Stimulated activated CD4-positive, alpha-beta T cell treated with anti-CD3 and anti-CD28 coated beads, TNF-alpha, amount 100 ng/mL, for 1 hour (primary cell): ENCODE measurements at places on chromosomes 4 and X.

DNA sequence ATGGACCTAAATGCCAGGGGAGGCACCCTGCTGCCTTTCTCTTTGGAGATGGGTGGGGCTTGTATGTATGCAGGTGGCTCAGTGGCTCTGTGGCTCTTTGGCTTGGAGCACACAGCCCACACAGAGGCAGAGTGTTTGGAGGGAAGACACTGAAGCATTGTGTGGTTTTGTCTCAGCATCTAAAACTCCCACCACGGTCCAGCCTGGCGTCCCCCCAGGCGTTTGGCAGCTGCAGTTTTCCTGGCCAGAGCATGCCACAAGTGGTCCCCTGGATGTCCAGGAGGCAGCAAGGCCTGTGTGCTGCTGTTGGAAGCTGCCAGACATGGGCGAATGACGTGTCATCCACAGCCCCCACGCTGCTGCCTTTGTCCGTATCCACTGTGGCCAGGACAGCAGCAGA is 32.2 kb upstream of the PSAPL1 start:
- DNase-seq, result no peak

DNA sequence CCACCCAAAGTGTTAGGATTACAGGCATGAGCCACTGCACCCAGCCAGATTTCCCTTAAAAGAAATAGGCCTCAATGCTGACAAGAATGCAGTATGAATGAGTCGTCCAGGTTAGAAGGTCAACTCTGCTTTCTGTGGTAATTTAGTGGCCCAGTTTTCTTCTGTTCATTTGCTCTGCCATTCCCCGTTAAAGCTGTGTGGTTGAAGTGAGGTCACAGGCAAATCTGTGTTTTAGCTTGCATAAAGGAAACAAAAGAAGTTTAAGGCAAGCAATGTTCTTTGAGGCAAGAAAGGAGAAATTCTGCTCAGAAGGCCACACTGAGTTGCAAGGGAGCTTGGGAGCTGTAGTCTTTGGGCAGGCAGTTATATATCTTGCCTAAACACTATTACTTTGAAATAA is 176.8 kb downstream of the LARP7 start:
- DNase-seq, result no peak

DNA sequence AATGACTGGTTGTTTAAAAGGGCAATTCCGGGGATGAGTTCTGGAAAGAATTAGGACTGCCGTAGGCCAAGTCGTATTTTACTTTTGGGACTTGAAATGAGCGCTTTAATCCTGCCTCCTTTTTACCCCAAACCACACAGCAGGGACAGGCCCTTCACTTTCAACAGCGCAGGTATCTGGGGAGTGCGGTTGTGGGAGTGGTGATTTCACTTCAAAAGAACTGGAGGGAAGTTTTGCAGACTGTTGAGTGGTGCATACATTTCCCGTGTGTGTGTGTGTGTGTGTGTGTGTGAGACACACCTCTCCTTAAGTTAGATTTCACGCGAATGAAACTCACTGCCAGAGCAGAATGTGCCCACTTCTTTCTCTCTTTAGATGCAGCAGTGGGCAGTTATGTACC is 2.8 kb downstream of the NHS start:
- DNase-seq, result no peak

DNA sequence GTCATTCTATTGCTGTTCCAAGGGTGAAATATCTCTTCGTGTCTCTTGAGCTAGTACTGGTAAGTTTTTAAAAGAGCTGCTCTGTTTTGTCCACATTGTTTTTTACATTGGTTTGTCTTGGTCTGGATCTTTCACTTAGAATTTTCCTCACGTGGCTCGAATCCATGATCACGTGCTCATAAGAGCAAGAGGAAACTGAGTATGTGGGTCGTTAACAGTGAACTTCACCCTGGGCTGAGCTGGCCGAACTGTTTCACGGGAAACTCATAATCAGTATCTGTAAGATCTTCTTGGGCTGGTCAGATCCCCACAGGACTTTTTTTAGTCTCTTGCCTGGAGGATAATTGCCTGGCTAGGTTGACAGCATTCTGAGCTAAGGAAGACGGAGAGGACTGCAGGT is 77.8 kb upstream of the HELT start:
- no peak for DNase-seq

DNA sequence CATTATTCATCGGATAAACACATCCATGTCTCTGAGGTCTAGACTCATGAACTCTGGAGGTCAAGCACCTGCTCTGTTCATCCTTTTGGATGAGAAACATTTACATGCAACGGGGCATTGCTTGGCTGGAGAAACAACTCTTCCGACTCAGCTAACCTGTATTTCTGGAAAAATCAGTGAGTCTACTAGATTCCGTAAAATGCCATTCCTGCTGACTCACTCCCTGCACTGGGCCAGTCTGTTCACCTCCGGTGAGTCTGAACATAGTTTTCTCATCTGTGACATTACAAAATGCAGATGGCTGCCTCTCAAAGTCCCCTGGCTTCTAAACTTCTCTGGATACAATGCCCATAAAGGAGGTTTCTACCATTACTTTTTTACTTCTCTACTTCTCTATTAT is 185.7 kb upstream of the HS3ST1 start:
- no peak for DNase-seq

- DNase-seq, result no peak
Observed at GRCh38 chr4:20065952-20066351, 185.8 kb upstream of the SLIT2 start.

DNA sequence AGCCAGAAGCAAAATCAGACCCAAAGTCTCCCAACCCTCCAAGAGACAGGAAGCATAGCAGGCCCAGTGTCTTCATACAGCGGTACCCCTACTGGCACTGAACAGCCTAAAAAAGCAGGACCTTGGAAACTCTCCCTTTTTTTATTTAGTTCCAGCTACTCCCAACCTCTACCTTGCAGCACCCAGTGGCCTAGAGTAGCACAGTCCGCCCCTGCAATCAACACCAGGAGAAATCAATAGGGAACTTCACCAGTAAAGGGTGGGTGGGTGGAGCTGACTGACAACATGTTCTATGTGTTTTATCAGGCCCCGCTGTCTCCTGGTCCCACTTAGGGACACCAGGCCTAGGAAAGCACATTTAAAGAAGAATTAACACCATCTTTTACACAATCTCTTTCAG is 378.5 kb upstream of the CT83 start:
- DNase-seq, result no peak

GRCh38 chr4:54695337-54695736 is 37.6 kb downstream of the KIT start:
- no peak for DNase-seq

DNA sequence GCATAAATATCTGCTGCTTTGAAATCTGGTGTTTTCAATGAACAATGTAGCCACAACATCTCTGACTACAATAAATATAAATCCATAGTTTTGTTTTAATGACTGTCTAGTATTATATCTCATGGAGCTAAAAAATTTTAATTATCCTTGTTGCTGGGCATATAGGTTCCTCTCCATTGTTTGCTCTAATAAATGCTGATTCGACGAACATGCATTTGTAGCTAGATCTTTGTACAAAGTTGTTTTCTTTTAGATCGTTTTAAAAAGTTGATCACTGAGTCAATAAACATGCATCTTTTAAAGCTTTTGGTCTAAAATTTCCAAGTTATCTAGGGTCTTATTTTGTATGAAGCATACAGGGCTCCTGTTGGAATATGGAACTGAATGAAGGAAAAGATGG is 130.5 kb upstream of the GPR101 start:
- no peak for DNase-seq

- DNase-seq, result no peak
Observed at GRCh38 chr4:145909773-145910172, 28.9 kb downstream of the ZNF827 start.

GRCh38 chr4:14035076-14035475 is 407.6 kb upstream of the BOD1L1 start:
- no peak for DNase-seq

DNA sequence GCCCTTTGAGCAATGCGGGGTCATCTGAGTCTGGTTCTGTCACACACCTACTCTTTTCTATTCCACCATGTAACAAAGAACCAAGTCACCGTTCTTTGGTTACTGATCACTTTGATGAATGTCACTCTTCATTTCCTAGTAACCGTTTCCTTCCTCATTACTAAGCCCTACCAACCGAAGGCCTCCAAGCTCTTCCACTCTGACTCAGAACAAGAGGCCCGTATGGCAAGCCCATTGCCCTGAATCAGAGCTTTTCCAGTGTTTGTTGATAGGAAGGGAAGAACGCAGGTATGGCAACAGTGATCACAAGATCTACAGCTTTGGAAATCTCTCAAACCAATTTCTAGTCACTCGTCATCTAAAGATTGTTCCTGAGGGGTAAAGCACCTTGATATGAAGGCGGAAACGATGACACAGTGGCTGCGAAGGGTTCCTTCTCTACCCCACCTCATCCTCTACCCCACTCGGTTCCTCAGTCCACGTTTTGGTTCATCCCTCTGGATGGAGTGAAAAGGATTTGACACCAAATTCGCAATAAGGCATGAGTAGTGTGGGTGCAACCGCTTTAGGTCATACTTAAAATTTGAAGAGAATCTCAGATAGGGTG is 28.0 kb upstream of the CD40LG start:
- no peak for DNase-seq

- no peak for DNase-seq
Observed at GRCh38 chrX:630612-631496, at the start of gene SHOX. TSS of gene SHOX (plus strand) at chrX:630791. CDS start at chrX:630898, 107 bp downstream.

DNA sequence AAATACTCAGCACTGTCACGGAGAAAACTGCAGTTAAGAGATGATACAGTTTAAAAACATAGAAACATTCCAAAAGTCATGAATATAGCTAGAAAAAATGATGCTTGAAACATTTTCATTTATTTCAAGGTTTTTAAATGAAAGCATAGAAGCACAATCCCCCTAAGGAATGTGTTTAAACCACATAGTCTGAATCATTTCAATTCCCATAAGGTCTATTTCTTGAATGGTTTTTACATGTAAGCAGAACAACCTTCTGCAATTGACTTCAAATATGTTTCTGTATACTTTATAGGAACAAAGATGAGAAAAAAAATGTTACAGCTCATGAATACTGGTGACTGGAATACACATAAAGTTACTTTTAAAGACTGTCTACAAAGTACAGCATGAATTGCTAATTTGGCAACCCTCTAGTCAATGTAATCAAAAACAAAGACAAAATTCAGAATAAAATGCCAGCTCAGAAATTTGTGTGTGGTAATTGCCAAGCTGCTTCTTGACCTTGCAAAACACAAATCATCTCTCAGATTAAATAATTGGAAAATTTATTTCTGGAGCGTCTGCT is 886.4 kb upstream of the ADGRL3 start:
- DNase-seq, result no peak

DNA sequence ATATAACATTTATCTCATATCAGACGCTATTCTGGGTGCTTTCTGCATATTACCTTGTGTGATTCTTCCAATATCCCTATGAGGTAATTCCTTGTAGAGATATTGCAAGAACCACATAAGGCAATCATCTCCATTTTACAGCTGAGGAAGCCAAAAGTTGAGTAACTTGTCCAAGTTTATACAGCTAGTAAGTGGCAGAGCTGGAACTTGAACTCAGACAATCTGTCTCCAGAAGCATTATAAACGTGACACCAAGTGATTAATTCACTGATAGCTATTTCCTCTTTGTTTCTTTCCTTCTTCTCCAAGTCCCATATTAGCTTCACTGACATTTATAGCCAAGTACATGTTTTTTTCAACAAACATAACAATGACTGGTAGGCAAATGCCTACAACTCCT is 7.3 kb downstream of the EMCN start:
- DNase-seq, result no peak

DNA sequence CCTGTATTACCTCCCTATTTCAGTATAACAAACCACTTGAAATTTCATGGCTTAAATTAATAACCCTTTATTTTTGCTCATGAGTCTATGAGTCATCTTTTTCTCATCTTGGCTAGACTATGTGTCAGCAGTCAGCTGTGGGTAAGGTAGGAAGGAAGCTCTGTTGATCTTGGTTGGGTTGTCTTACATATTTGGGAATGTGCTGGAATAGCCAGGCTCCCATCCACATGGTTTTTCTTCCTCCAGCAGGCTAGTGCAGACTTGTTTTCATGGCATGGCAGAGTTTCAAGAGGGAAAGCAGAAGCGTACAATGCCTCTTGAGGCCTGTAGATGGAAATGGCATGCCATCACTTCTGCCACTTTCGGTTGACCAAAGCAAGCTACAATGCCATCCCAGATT is 89.7 kb downstream of the LINC00632 start:
- no peak for DNase-seq

DNA sequence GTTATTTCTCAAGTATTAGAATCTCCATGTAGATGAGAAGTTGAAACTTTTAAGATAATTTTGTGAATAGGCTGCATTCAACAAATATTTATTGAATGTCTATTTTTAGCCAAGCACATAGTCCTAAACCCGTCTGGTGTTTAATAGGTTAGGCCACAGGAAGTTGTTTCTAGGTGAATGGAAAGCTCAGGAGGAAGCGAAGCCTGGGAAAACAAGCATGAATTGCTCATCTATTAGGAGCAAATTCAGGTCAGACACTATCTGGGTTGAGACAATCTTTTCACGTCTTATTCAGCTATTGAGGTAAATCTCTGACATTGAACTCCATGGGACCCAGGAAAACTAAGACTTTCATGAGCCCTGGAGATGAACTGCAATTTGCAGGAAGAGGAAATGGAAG is 43.1 kb upstream of the FREM3 start:
- DNase-seq, result no peak

GRCh38 chr4:141645611-141646340 is 9.4 kb downstream of the IL15 start:
- DNase-seq, result no peak

GRCh38 chrX:44344194-44344593 is 722 bp upstream of the EFHC2 start:
- peak; percentile 10 for DNase-seq

DNA sequence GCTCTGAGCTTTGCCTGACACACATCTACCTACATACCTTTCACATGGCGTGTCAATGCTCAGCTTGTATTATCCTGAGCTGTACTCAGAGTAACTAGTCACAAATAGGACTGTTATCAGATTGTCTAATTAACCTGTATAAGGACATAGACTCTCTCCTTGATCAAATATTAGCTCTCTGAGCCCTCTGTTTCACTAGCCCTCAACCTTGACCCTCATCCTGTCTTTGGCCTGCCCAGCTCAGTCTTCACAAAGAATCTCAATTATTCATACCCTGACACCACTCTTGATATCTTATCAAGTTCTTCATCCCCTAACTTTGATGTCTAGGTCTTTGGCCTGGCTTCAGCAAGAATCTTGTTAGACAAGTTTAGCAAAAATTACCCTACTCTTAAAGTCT is 320.7 kb upstream of the PCDH7 start:
- no peak for DNase-seq

DNA sequence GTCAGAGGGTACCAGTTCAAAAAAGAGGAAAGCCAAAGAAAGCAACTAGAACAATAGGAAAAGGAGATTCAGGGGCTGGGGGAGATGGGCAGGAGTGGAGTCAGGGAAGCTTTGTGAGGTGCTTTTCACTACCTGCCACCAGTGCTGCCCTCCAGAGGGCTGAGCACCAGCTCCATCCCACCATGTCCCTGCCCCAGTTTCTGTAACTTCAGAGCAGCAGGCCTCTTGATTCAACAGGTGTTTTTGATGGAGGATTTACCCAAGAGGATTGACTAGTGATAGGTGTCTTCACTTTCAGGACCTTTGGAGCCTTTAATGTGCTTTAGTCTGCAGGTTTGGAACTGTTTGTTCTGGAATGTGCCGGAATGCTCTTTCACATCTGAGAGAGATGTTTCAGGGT is 12.1 kb downstream of the KIT start:
- no peak for DNase-seq

GRCh38 chr4:170256807-170257206 is 167.1 kb upstream of the AADAT start:
- no peak for DNase-seq
